Fibroblast of lung (primary cell): ENCODE measurements at places on chromosomes 16 and 17.
A peak's percentile ranks its signal among the peaks of the same experiment; 100 is the strongest.

DNA sequence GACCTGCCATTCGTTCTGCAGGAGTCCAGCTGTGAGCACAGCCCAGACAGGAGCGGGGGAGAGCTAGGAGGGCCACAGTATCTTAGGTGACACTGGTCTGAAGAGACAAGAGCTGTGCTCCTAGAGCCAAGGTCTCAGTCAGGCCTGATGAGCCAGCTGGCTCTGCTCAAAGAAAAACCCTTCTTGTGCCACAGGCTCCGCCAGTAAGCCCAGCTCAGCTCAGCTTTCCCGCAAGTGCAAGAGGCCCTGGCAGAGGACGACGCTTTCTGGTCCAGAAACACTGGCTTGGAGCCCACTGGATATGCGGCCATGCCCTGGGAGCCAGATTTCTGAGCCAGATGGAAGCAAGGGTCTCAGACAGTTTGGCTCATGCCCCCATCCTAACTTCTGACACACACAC is 23.9 kb downstream of the PEMT start:
- DNase-seq: peak; percentile 17

- DNase-seq: no peak
These were observed 51.2 kb upstream of the HNF1B start for GRCh38 chr17:37796076-37796475.

DNA sequence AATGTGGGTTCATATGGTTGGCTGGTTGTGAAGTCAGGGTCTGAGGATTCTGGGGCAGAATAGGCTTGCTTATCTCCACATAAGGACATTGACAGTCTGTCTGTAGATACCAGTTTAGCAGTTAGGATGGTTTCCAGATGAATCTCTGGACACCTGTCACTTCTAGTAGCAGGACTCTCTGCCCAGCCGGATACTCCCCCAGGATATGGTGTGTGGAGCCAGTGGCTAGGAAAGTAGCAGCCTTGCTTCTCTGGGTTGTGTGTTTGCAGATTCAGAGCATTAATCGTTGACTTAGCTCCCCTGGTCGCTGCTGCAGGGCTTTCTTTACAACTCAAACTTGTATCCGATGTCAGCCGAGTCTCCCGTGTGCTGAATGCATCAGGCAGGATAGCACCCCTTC is 45.2 kb downstream of the CLEC16A start:
- DNase-seq: no peak

- DNase-seq: no peak
These were observed 372.5 kb downstream of the SNX29 start for GRCh38 chr16:12348733-12349704.

- DNase-seq: no peak
These were observed 77.3 kb upstream of the ASIC2 start for GRCh38 chr17:33370401-33370800.

GRCh38 chr17:37182786-37183465 is 192.9 kb upstream of the C17orf78 start:
- peak; percentile 52 for DNase-seq

DNA sequence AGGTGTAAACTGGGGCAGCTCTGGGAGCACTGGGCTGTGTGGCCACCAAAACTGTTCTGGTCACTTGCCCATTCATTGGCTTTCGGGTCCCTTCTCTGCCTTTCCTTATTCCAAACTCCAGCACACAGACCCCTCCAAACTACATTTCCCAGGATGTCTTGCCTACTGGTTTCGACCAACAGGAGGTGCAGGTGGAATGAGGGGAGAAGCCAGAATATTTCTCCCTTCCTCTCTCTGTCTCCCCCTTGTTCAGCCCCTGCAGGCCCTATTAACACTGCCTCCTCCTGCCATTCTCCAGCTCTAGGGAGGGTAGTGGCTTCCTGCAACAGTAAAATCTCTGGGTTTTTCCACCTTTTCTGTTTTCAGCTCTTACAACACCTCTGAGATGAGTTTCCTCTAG is 13.2 kb upstream of the NAGPA start:
- DNase-seq: no peak

DNA sequence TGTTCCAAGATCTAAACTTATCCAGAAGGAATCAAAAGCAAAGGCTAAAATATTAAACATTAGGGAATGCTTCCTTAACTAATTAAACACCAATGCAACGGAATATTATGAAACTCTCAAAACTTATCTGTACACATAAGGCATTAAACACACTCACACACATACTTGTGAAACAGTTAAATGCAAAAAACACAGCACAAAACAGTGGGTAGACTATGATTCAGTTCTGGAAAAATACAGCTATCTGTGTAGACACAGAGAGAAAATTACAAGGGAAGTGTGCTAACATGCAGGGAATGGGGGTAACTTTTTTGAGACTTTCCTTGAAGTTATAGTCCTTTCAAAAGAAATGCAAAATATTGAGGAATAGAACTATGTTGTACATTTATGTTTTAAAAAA is 36.7 kb upstream of the CCL1 start:
- DNase-seq: no peak

GRCh38 chr17:76630151-76630550 is 13.4 kb downstream of the ST6GALNAC1 start:
- DNase-seq: no peak

GRCh38 chr16:77581706-77582105 is 140.6 kb upstream of the NUDT7 start:
- DNase-seq: peak; percentile 62

DNA sequence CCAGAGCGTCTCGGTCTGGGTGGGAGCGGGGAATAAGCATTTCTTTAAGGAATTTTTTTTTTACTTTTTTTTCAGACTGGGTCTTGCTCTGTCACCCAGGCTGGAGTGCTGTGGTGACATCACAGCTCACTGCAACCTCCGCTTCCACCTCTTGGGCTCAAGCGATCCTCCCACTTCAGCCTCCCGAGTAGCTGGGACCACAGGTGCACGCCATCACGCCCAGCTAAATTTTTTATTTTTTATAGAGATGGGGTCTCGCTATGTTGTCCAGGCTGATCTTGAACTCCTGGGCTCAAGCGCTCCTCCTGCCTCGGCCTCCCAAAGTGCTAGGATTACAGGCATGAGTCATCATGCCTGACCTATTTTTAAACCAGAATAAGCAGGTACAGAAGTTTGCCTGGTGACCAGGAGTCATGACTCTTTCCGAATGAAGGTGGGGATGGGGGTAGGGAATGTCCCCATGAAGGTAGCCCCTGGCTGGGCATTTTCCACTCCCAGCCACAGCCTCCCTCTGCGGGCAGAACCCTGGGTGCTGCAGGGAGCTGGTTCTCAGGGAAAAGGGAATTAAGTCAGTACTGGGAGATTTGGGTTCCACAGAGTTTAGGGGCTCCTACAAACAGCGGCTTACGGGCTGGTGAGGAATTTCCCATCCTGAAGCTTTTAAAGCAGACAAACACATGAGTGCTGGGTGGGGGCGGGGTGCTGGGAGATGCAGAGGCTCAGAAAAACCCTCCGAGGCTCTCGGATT is 48.3 kb downstream of the TBC1D16 start:
- peak; percentile 21 for DNase-seq

GRCh38 chr16:60302676-60303075 is 1568.6 kb upstream of the GOT2 start:
- no peak for DNase-seq

- peak; percentile 72 for DNase-seq
These were observed 17.9 kb upstream of the HEXD start for GRCh38 chr17:82400206-82400605.

DNA sequence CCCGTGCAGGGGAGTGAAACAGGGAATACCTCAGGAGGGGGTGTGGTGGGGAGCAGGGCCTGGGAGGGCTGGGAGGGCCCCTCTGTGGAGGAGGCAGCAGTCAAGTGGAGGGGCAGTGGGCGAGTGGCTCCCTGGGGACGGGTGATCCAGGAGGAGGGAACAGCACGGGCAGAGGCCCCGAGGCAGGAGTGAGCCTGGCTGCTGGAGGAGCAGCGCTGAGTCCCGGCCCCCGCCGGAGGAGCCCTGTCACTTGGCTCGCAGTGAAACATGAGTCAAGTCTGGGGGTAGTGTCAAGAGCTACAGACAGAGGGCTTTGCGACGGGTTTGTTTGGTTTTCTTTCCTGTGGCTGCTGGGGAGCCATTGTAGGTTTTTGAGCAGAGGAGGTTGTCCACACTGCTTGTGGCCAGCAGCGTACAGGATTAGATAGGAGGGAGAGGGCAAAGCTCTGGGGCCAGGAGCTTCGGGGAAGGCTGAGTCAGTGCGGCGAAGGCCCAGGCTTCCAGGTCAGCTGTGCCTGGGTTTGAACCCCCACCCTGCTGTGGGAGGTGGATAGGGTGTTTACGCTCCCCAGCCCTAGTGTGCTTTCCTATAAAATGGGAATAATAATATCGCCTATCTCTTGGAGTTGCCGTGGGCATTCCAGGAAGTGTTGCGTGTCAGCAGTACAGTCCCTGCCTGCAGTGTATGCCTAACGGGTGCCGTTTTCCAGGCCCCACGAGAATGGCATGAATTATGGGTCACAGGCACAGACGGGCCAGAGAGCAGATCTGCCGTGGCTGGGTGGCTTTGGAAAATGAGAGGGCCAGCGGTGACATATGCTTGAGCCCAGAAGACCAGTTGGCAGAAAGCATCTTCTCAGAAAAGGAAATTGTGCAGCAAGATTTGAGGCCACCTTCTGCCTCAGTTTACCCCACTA is 115.9 kb upstream of the CIBAR2 start:
- peak; percentile 66 for DNase-seq

- no peak for DNase-seq
These were observed 111.8 kb downstream of the SDK2 start for GRCh38 chr17:73532421-73532901.

- no peak for DNase-seq
These were observed 17.2 kb upstream of the CACNG4 start for GRCh38 chr17:66947311-66947710.

- DNase-seq: no peak
These were observed 77.4 kb downstream of the SKAP1 start for GRCh38 chr17:48352630-48353029.

- DNase-seq: no peak
These were observed 473.1 kb downstream of the GRIN2A start for GRCh38 chr16:9708972-9709620.

- DNase-seq: no peak
These were observed 179.2 kb downstream of the MAP2K6 start for GRCh38 chr17:69593716-69594115.

DNA sequence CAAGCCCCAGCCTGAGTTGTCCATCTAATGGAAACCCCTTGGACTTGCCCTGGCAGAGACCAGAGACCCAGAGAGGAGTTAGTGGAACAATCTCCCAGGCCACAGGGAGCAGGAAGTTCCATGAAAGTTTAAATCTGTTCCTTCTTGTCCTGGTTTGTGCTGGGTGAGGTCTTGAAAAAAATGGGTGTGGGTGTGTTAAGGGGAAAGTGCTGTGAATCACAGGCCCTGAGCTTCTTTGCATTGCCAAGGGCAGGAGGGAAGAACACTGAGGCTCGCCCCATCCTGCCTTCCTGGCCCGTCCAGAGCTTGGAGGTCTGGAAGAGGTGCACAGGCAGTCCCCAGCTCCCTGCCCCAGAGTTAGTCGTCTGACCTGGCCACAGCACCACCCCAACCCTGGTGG is 2.3 kb downstream of the ADORA2B start:
- DNase-seq: peak; percentile 68

- no peak for DNase-seq
These were observed 678 bp upstream of the AKAP10 start for GRCh38 chr17:19978209-19978802.

- DNase-seq: peak; percentile 97
These were observed 60.5 kb downstream of the CREBBP start for GRCh38 chr16:3819746-3820724.

GRCh38 chr17:33561569-33562334 is 268.7 kb upstream of the ASIC2 start:
- DNase-seq: no peak

- DNase-seq: no peak
These were observed 3.2 kb upstream of the KRTAP1-3 start for GRCh38 chr17:41037853-41038350.

DNA sequence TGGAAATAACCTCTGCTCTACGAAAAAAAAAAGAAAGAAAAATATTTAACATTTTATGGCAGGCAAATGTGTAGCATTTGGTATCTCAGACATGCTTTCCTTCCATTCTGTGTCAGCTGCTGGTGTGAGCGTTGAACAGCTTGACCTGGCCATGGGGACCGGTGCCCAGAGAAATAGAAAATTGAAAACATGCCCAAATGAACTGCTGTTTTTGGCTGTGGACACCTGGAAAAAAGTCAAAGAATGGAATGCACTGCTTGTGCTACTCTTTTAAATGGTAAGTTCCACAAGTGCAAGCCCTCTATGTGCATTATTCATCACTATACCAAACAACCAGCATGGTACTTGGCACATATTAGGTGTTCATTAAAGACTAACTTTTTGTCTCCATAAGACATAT is 127.2 kb downstream of the CDH8 start:
- no peak for DNase-seq

DNA sequence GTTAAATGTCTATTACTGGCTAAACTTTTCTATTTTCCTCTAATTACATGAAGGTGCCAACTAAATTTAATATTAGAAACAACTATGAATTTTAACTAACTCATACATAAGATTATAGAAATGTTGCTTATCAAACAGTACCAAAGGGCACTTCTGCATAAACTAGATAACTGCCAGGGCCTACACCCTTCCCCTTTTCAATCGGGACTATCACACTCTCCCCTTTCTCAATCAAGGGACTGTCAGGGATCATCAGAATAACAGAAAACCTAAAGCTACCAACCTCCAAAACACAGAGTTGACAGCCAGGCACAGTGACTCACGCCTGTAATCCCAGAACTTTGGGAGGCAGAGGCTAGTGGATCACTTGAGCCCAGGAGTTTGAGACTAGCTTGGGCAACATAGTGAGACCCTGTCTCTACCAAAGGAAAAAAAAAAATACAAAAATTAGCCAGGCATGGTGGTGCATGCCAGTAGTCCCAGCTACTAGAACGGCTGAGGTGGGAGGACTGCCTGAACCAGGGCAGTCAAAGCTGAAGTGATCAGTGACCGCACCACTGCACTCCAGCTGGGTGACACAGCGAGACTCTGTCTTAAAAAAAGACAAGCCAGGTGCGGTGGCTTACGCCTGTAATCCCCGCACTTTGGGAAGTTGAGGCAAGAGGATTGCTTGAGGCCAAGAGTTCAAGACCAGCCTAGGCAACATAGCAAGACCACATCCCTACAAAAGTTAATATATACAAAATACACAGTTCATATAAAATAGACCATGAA is 3.2 kb upstream of the PHLPP2 start:
- DNase-seq: no peak
